ENCODE measurements at places on chromosomes 7 and 10.

DNA sequence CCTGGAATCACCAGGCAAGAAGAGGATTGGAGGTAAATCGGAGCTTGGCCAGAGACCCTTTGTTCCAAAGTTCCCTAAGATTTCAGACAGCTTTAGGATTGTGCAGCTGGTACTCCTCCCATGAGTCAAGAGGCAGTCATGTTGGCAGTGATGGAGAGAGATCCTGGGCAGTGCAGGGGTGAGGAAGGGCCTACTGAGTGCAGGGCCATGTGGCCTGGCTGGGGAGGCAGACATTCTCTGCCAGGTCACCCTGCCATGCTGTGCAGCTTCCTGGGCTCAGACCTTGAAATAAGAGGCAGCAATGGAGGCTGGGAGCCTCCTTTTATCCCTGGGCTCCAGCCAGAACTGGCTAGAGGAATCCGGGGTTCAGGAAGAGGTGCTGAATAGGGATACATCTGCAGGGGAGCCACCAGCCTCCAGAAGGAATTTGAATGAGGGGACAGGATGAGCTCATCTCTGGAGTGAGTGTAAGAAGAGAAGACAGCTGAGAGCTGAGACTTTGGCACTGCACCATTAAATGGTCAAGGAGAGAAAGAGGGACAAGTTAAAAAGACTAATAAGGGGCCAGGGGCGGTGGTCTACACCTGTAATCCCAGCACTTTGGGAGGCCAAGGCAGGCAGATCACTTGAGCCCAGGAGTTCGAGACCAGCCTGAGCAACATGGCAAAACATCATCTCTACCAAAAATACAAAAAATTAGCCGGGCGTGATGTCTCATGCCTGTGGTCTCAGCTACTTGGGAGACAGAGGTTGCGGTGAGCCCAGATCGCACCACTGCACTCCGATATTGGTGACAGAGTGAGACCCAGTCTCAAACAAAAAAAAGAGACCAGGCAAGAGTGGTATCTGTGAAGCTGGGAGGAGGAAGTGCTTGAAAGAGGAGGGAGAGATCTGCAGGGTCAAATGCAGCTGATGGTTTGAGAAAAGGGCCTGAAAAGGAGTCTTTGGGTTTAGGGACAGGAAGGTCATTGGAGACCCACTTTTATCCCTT, 12.0 kb downstream of the SFTPD start:
- no peak for DNase-seq

DNA sequence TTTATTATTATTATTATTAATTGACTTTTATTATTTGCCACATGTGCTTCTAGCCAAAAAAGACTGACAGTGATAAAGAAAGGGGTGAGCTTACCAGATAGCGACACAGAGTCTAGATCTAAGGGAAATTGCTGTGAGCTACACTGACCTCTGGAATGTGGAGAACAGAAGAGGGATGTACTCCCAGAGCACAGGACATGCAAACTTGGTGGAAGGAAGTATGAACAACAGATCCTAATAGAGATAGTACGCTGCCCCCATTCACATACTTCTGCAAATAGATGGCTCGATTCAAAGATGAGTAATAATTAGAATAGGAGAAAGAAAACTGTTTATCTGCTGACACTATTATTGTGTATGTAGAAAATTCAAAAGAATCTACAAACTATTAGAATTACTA, 109.3 kb upstream of the HPS1 start:
- no peak for DNase-seq

GRCh38 chr10:60406182-60406581, 16.5 kb upstream of the ANK3 start:
- no peak for DNase-seq

- DNase-seq = no peak
Observed at GRCh38 chr10:69317175-69317604, 38.9 kb downstream of the HK1 start.

DNA sequence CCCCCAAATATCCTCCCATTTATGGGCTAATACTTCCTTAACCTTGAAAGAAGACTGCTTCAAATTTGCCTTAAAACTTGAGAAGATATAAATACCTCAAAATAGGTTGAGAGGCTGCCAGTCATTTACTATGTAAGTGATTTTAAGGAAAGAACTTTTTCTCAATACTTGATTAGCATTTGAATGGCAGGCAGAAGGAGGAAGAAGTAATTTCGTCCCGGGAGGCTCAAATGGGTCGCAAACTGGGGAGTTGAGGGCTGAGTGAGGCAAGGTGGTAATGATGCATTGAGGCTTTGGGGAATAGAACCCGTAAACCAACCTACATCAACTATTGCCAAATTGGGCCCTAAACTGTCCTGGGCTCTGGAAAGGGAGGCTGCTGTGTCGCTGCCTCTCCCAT, 11.1 kb downstream of the CAMK1D start:
- DNase-seq = no peak

- no peak for DNase-seq
Observed at GRCh38 chr10:129842031-129842430, 122.0 kb downstream of the EBF3 start.

- DNase-seq = no peak
Observed at GRCh38 chr10:77648472-77648871, 10.9 kb upstream of the KCNMA1 start.

DNA sequence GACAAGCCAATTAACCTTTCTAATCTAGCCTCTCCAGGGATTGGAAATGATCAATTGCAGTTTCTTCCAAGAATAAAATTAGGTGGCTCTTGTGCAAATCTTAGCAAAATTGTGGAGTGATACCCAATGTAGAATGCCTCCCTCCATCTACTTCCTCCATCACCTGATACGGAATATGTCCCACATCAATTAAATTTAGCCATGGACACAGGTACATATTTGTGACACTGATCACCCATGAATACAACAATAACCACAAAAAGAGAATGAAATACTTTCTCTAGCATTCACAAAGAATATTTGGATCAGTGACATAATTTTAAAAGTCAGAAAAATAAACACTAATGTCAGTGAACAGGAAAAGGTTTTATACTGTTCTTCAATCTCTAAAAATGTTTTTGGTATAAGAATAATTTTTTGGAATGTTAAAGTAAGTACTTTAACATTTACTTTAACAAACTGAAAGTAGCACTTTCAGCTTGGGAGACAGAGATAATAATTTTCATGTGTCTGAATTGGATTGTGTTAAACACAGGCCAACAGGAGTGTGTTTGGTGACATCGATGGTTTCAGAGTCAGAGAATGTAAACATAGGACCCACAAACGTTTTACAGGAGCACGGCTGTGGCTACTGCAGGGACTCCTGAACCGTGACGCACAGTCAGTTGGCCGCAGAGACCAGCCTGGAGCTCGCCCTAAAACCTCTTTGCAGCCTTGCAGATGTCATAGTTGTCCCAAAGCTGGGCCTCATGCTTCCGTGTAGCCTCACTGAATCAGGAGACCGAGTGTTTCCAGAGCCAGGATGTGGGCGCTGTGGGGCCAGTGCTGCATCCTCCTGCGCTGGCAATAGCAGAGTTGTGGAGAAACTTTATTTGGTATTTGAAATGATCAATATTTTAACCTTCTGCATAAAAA, 7.2 kb downstream of the RBM20 start:
- DNase-seq = no peak

GRCh38 chr10:114632869-114633715, 25.0 kb downstream of the ABLIM1 start:
- peak; percentile 95 for DNase-seq

DNA sequence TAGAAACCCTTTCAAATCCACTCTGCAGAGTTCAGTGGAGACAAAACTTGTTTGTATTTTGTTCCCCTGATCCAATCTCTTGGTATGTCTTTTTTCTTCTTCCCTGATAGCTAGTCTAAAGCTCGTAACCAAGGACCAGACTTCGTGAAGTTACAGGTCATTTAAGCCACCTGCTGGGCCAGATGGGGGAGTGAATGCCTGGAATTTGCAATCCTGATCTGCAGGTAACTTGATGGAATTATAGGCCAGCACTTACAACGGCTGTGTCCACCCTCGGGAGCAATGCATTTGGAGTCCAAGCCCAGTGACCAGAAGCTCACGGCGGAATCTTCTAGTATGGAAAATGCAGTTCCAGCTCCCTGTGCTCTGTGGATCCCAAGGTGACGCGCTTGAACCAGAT, 566.9 kb downstream of the TCERG1L start:
- no peak for DNase-seq

DNA sequence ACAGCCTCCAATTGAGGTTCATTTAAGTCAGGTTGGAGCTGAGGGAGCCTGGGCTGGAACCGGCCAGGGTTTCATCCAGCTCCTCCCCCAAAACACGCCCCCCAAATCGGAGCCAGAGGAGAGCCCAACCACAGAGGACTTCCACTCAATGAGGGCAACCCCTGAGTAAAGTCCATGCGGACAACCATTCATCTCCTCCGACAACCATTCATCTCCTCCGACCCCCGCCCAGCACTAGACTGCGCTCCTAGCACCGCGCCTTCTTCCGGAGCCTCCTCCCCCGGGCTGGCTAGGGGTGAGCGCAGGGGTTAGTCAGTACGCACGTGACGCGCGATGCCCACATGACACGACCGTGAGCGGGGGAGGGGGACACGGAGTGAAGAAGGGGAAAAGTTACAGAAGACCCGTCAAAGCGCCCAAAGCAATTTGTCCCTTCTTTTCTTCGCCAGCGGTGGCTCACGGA, 1.4 kb downstream of the MAGI2 start:
- peak; percentile 44 for DNase-seq

GRCh38 chr10:29841724-29842649, 207.2 kb upstream of the SVIL start:
- DNase-seq = peak; percentile 80

GRCh38 chr10:34116681-34117271, 698.3 kb downstream of the PARD3 start:
- DNase-seq = no peak

DNA sequence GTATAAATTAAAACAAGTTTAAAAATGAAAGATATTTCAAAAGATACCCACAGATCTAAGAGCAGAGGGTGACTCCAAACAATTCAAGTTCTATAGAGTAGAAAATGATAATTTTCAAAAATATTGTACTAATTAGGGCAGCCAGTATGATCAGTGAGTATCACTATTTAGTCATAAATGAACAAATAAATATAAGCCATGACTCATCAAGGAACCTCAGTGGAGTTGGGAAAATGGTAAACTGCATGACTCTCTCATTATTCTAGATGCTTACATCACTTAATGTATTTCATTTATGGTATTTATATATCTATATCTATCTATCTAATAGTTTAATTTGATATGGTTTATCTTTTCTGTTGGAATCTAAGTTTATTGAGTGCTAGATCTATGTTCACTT, 94.3 kb downstream of the THSD7A start:
- no peak for DNase-seq

DNA sequence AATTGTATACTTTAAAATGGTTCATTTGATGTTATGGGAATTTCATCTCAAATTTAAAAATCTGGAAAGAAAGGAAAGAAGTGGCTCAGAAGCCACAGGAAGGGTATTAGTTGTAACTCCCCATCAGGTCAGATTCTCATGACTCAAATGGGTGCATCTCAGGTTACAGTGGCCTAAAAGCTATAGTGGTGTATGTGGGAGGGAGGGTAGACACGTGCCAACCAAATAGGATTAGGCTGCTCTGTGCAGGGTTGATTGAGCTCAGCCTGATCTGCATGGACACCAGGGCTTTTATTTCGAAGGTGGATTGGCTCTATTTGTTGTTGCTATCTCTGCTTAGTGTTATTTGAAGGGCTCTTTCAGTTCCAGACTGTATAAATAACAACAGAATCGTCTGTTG, 121.5 kb upstream of the PRR15 start:
- DNase-seq = peak; percentile 86

DNA sequence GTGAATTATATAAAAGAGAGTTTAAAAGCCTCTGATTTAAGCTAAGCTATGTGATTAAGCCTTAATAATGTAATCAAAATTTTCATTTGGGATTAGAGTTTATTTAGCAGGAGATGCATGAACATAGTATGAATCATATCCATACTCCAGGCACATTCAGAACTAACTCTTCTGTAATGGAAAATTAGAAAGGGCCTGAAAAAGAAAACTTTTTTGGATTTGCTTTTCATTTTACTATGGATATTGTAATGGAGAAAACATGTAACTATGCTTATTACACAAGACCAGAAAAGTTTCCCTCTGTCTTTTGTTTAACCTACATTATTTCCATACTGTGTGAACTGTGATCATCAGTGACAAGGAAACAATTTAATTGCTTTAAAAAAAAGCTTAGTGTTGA, 22.0 kb downstream of the TES start:
- DNase-seq = no peak

GRCh38 chr7:96397936-96398598, 76.2 kb upstream of the SLC25A13 start:
- no peak for DNase-seq

DNA sequence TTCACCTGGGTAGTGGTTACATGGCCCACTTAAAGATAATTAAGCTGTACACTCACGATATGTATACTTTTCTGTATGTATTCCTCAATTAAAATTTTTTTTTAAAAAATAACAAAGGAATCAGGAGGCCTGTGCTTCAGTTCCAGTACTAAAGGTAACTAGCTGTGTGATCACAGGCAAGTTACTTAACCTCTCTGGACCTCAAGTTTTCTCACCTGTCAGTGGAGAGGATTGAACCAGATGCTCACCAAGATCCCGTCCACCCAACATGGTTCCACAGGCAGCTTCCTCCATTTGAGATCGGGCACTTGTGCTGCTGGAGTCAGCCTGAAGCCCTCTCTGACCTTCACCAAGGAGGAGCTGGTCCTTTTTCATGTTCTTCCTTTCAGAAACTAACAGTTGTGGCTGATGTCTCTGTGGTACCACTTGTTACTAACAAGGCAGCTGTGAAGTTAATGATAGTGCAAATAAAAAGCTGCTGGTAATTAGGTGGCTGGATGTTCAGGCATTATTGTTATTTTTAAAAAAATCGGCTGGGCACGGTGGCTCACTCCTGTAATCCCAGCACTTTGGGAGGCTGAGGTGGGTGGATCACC, 29.4 kb upstream of the SMNDC1 start:
- no peak for DNase-seq

- DNase-seq = no peak
Observed at GRCh38 chr7:23261843-23262452, 15.4 kb downstream of the GPNMB start.

DNA sequence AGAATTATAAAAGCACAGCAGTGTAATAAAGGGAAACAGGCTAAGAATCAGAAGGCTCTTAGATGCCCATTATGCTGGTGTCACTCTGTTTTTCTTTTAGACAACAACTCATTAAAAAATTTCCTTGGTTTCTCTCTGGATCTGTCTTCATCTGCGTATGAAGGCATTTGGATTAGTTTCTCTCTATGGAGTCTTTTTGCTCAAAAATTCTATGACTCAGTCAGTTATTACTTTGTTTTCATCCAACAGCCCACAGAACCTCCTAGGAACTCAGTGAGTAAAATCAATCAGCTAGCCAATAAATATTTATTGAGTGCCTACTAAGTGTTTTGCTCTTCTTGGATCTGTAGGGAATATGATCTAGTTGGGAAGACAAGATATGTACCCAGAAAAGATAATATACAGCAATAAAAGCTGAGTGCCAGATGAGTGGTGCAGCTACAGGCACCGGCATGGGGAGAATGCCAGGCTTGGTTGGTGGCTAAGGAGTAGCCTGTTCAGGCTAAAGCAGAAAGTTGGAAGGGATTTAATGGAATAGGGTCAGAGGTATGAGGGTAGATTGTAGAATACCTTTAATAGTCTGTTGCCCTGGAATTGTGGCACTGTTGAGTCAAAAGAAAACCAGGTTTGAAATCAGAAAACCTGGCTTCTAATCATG, 156.2 kb downstream of the LRRC4 start:
- DNase-seq = no peak

Measured in retinal pigment epithelial cell (primary cell).